ENCODE measurements at places on chromosomes 1 and 21. TPM values are rescaled to one million over a fixed set of nuclear protein-coding genes. Genes with fewer than 3 reads are reported as not detected.

GRCh38 chr1:243950166-243950565 is 100.1 kb upstream of the AKT3 start:
- no peak for DNase-seq

DNA sequence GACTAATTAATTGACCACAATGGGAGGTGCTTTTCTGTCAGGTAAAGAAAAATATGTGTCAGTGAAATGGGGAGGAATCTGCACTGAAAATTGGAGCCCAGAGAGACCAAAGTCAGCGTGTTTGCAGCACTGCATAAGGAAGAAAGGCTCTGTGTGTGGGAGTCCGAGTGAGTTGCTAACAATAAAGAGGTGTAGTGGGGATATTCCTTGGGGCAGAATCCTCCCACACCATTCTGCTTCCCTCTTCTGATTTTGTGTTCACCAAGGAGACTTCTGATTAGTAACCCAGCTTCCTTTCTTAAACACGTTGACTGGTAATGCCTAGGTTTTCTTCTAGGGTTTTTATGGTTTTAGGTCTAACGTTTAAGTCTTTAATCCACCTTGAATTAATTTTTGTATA is 240.5 kb downstream of the RPS6KC1 start:
- no peak for DNase-seq

Gene VANGL2
- total RNA-seq: 57.7 TPM

DNA sequence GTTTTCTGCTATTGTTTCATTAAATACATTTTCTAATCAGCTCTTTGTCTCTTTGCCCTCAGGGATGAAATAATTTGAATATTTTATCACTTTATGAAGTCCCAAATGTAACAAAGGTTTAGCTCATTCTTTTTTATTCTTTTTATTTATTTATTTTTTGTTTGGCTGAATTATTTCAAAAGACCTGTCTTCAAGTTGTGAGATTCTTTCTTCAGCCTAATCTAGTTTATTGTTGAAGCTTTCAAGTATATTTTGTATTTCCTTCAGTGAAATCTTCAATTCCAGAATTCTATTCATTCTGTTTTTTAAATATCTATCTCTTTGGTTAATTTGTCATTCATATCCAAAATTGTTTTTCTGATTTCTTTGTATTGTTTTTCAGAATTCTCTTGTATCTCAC is 10.8 kb downstream of the LY9 start:
- DNase-seq: no peak

Gene THEM5
- total RNA-seq: not detected

Gene KIF14
- 18.2 TPM for total RNA-seq

Gene GBP5
- total RNA-seq: not detected

DNA sequence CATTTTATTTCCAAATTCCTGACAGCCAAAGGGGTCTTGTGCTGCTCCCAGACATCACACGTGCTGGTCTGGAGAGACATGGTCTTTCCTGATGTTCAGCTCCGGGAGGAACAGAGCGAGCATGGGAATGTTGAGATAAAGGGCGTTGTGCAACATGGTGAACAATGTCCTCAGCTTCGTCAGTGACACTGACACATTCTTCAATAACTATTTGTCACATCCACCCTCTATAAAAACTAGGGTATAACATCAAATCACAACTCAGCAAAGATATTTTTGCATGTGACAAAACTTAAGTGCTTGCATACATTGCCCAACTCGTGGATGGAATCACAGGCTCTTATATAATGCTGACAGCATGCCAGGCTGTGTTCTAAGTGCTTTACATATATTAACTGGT is 42.4 kb upstream of the GRHL3 start:
- no peak for DNase-seq

DNA sequence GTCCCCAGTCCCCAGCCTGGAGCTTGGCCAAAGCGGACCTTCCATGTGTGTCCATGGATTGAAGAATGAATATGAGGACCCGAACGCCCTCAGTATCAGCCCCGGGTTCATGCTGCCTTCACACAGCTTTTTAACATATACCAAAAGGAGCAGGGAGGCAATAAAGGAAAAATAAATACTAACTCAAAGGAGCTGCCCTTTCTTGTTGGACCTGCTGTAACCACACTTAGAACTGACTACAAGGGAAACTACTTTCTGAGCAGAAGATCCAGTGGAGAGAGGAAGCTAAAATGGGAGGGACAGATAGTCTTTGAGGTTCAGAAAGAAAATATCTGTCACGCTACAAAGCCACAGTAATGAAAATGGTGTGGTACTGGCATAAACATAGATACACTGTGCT is 48.6 kb downstream of the CNN3 start:
- DNase-seq: no peak

- DNase-seq: no peak
Observed at GRCh38 chr1:150876119-150876454, 312 bp downstream of the ARNT start.

DNA sequence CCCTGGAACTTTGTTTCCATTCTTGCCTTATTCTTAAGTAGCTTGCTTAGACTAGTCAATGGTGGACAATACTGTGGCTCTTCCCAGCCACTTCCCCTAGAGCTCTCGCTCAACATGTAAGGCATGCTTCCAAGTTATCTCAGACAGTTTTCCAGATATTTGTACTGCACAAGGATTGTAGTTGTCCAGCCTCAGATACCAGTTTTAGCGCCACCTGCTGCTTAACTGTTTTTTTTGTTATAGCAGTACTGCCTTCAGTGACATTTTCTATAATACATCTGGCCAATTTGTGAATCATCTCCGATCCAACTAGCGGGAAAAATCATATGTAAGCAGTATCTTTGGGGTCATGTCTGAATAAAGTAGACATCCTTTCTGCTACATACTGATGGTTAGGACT is 346.7 kb upstream of the ADGRL4 start:
- DNase-seq: no peak

DNA sequence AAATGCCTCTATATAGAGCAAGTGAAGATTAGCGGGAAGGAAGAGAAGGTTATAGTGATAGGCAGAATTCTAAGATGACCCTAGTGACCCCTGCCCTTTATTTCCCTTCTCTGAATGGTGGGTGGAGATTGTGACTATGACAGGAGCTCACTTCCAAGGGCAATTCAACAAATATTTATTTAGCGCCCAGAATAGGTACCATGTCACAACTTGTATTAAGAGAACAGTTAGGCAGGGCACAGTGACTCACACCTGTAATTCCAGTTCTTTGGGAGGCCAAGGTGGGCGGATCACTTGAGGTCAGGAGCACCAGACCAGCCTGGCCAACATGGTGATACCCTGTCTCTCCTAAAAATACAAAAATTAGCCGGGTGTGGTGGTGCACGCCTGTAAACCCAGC is 236.0 kb upstream of the POGK start:
- DNase-seq: no peak

Gene MCOLN2
- total RNA-seq: 1.3 TPM

DNA sequence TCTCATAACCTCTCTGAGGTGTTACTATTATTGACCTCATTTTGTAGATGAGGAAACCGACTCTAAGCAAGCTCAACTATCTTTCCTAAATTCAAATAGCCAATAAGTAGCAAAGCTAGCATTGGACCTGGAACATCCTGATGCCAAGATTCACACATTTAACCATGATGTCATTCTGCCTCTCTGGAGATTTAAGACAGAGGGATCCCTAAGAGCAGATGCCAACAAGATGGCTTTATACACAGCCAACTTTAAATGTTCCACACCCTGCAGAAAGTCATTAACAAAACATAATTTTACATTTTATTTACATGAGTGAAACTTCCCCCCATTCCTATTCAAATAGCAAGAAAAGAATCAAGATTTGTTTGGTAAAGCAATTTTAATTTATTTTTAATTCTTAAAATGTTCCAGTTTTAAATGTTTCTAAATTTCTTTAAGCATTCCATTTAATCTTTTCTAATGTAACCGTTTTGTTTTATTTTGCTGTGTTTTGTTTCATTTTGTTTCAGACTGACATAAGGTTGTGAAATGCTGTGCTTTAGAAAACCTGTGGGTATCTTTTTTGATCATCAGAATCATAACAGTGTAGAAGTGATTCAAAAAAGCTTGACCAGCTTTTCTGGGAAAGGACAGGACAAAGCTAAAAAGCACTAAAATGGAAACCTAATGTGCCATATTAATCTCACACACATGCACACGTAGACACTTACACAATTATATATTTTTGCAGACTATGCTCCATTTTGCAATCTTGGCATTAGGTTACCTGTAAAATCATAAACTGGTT is 7.6 kb upstream of the VAV3 start:
- DNase-seq: no peak

Gene ANKRD35
- total RNA-seq: 0.18 TPM

DNA sequence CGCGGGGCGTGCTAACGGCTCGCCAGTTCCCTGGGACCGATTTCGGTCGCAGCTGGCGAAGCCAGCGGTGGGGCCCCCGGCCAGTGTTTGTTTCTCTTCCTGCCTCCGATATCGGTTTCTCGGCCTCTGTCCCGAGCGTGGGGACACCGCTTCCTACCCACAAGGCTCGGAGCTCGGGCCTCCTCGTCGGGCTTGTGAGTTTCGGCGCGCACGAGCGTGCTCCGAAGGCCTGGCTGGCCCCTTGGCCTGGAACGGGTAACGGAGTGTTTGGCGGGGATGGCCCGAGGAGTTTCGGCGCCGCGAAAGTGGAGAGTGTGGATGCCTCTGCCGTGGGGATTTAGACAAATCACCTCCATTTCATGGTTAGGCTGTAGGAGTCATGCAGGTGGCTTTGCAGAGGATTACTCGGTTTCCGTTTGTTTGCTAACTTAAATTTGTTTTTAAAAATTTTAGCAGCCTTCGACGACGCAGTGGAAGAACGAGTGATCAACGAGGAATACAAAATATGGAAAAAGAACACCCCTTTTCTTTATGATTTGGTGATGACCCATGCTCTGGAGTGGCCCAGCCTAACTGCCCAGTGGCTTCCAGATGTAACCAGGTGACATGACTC is 559 bp downstream of the RBBP4 start:
- no peak for DNase-seq

DNA sequence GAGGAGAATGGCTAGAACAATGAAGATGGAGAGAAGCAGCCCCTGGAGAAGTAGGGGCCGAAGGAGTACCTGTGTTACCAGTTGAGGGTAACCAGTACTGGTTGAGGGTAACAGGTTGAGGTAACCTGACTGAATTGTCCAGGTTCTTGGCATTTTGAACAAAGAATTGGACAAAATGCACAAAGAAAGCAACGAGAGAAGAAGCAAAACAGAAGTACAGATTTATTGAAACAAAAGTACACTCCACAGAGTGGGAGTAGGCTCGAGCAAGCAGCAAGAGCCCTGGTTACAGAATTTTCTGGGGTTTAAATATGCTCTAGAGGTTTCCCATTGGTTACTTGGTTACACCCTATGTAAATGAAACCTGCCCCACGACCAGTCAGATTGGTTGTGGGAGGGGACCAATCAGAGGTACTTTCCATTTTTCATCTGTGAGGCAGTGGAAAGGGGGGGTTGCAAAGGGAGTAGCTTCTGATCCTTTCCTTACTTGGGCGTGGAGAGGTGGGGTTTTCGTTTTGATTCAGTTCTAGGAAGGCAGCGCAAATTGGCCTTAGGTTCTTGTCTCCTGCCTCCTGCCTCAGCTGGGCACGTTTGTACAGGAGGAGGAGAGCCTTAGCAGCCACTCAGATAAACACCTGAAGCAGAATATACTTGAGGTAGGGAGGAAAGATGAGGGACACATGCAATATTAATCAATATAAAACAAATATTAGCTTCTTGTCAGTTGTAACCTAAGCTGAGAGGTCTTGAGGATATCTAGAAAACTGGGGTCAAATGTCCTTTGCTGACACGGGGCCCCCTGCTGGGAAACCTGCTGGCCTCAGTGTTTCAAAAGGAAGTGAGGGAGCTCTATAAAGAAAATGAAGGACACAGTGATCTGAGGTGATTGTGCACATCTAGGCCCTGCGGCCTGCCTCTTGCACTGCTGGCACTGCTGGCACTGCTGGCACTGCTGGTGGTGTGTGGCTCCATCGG is 14.3 kb upstream of the LSM10 start:
- peak; percentile 52 for DNase-seq

Gene OR2G6
- not detected for total RNA-seq

DNA sequence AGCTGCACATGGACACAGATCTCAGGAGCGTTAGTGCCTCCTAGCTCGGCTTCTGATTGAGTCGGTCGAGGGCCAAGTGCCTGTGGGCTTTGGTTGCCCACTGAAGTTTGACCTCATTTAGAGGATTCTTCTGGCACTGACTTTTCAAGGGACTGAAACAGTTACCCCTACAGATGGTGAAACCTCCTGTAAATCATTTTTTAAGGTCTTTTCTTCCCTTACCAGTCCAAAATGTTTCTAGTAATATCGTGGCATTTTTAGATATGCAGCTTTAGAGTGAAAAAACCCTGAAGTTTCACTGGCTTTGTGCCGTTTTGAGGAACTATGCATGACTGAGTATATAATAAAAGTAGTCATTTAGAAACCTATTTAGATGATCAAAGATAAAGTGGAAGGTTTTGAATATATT is 34.7 kb upstream of the L1TD1 start:
- no peak for DNase-seq

- peak; percentile 12 for DNase-seq
Observed at GRCh38 chr21:45155910-45156309, 81.5 kb downstream of the ADARB1 start.

DNA sequence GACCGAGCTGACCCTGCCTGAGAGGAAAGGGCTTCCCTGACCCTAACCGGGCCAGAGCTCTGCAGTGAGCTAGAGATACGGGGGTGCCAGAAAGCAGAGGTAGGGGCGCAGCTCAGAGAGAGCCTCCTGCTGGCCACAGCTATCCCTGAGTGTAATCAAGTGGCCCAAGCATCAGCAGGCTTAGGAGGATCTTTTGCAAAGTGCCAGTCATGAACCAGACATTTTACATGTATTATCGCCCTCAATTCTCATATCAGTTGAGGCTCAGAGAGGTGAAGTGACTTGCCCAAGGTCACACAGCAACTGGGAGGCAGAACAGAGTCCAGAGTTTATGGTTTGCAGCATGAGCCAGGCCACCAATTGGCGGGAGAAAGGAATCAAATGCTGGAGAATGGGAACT is 7.0 kb upstream of the ID3 start:
- peak; percentile 65 for DNase-seq

Gene AUNIP
- total RNA-seq: 22.2 TPM

GRCh38 chr1:62906428-62906886 is 122.5 kb downstream of the ATG4C start:
- peak; percentile 41 for DNase-seq

GRCh38 chr1:905071-905749 is 18.5 kb upstream of the SAMD11 start:
- peak; percentile 57 for DNase-seq

- DNase-seq: no peak
Observed at GRCh38 chr1:241816008-241816407, 32.0 kb upstream of the EXO1 start.

DNA sequence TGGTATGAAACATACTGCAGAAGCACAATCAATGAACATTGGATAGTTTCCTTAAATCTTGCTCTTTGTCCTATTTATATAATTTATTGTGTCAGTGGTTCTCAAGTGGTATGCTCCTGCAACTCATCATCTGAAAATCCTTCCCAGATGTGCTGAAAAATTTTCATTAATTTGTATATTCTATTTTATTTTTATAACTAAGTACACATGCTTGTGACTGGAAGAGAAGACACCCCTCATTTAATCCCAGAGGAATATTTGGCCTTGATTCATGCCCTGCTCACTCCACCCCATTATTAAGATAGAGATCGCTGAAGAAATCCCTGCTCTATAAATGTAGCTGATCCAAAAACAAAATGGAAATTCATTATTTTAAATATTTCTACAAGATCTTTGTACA is 870.5 kb upstream of the CXADR start:
- no peak for DNase-seq

- DNase-seq: no peak
Observed at GRCh38 chr1:210653771-210654170, 325.1 kb downstream of the HHAT start.
